Liver (tissue), 10 donors: ENCODE measurements at places on chromosomes 7 and 10.

GRCh38 chr7:44618753-44619152, 12.3 kb downstream of the OGDH start:
- no peak for DNase-seq

GRCh38 chr7:268991-269390, 21.0 kb upstream of the FOXL3 start:
- DNase-seq, result no peak

DNA sequence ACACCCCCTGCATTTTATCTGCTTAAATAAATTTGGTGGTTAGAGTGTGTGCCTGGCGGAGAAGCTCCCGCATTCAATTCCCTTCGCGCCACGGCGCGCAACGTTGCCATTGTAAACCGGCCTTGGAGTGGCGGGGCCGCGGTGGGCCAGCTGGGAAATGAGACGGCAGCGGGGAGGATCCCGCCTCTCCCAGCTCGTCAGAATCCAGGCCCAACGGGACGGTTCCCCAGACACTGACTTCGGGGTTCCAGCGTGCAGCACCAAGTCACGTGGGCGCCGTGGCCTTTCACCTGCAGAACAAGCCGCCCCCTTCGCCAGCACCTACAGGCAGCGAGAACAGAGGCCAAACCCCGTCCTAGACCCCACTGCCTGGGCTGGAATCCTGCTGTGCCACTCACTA, 103.4 kb downstream of the GRID1 start:
- no peak for DNase-seq

DNA sequence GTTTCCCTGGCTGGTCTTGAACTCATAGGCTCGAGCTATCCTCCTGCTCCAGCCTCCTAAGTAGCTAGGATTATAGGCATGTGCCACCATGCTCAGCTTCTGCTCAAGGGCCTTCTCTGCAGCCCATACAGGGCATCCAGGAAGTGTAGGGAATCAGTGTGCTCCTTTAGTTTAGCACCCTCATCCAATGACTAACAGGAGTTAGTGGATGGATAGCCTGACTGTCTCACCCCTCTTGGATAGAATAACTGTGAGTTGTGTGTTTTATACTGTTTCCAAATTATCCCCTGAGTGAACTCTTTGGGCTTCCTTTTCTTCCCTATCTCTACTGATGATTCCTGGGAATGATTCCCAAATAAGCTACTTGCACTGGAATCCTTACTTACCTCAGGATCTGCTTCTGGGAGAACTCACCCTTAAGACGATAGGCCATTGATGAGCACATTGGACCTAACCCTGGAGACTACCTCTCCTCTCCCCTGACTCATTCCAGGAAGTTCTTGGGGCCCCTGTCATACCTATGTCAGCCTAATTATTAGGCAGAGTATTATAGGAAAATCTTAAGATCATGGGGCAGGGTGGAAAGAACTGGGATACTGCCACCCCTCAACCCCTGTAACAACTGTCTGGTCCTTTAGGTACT, 18.5 kb downstream of the STRIP2 start:
- DNase-seq, result no peak

DNA sequence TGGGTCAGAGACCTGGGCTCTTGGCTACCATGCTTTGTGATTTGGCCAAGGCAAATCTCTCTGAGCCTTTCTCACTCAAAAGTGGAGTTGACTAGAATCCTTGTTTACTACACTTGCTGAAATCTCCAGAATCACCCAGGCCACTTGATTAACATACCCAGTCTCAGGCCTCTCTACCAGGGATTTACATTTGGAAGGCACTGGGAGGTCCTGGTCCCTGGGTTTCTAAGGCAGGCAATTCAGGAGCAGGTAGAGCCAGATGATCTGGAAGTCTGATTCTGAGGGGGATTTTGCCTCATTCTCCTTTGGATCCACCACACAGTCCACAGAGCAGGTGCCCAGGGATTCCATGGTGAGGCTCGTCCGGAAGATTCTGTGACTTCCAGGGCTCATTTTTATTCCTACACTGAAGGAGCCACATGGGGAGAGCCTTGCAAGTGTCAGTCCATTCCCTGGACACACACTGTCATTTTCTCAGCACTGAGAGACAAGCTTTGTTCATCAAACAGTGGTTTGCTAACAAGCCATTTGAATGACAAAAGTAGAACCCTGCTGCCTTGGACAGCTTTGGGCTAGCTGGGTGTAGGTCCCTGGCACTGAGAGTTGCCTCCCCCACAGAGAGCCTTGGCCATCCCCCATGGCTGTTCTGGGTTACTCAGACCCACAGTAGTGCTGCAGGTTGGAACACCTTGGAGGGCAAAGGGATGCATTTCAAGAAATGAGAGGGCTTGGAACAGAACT, 74.2 kb downstream of the NOC3L start:
- no peak for DNase-seq

GRCh38 chr10:57018452-57018851, 657.4 kb upstream of the ZWINT start:
- no peak for DNase-seq

GRCh38 chr10:79299397-79300241, 47.6 kb upstream of the PPIF start:
- no peak for DNase-seq

DNA sequence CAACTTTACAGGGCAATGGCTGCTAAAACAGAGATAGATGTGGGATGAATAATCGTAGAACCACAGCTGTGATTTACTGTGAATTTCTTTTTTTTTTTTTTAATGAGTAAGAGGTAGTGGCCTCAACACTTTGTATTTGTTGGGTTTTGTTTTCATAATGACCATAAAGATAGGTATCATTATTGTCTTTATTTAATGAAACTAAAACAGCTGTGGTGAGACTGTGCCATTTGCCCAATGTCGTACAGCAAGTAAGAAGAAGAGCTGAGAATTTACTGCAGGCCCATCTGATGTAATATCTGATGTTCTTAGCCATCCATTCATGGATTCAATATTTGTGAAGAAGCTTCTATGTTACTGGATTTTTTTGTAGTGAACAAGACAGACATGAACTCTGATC, 271.2 kb downstream of the IPMK start:
- no peak for DNase-seq

DNA sequence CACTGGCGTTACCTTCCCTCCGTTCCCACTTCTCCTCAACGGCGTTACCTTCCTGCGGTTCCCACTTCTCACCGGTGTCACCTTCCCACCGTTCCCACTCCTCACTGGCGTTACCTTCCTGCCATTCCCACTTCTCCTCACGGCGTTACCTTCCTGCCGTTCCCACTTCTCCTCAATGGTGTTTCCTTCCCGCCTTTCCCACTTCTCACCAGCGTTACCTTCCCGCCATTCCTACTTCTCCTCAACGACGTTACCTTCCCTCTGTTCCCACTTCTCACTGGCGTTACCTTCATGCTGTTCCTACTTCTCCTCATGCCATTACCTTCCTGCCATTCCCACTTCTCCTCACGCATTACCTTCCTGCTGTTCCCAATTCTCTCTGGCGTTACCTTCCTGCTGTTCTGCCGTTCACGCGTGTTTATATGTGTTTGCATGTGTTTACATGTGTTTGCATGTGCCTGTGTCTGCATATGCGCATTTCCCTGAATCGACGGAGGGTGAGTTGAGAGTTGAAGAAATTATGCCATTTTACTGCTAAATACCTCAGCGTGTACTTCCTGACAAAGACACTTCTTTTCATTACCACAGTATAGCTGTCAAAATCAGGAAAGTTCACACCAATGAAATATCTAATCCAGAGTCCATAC, 23.2 kb upstream of the CFAP46 start:
- DNase-seq, result no peak

DNA sequence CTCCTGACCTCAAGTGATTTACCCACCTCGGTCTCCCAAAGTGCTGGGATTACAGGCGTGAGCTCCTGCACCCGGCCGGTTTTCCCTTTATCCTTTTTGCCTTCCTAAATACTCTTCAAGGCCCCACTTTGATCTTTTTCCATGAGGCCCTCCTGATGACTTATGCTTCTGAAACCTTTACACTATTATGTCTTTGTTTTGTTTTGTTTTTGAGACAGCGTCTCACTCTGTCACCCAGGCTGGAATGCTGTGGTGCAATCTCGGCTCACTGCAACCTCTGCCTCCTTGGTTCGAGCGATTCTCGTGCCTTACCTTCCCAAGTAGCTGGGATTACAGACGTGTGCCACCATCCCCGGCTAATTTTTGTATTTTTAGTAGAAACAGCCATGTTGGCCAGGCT, 3.8 kb downstream of the STMP1 start:
- no peak for DNase-seq

DNA sequence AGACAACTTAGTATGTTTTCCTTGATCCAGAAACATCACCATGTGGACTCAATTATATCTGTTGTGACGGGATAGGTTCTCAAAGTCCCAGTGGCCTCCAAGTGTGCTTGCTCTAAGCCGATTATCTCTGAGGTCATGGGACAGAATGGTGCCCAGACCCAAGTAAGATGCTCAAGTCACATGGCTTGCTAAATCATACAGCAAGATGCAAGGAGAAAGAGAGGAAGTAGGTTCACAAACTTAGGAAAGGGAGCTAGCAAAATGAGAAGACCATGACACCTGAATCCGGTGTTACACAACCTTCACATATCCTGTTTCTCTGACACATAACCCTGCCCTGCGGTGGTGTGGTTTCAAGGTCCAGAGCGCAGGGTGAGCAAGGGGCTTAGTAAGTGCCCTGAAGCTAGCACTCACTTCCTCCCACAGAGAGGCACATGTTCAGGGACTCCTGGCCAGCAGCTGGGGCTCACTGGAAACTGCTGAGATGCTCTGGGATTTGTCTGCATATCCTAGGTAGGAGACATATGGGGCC, 590.9 kb upstream of the ANKRD30A start:
- DNase-seq, result no peak

GRCh38 chr10:122252805-122253204, 18.3 kb upstream of the BTBD16 start:
- DNase-seq, result no peak
